Jurkat, Clone E6-1 (cell line): ENCODE measurements at places on chromosomes 2 and 18.

GRCh38 chr2:184683911-184684310 lies 85.6 kb downstream of the ZNF804A start:
- no peak for DNase-seq

GRCh38 chr2:231386446-231386845 lies 9.1 kb upstream of the B3GNT7 start:
- no peak for DNase-seq

DNA sequence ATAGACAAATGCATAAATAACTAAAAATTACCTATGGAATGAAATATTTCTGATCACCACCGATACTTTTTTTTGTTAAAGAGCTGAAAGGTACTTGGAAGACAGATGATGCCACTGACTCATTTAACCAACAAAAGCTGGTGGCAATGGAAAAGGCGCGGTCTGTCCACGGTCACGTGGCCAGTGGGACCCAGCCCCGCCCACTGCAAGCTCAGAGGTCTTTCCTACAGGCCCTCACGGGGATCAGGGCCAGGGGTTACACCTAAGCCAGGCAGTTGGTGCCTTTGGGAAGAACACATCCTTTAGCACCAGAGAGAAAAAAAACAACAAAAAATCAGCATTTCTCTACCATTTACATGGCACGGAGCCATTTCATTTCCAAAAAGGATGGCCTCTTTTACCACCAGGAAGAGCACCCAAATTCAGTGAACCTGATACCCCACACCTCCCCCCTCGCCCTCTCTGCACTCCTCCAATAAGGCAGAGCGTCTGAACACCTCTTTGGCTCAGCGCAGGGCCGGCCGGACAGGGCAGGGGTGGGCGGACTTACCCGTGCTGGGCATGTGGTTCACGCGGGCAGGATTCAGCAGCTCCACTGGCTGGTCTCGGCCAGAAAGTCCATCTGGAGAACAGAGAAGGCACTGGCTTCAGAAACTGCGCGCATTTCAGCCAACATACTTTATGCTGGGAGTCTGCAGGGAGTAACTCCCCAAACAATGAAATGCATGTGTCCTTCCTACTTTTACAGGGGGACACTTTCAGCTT lies 164.6 kb downstream of the HDAC4 start:
- no peak for DNase-seq

DNA sequence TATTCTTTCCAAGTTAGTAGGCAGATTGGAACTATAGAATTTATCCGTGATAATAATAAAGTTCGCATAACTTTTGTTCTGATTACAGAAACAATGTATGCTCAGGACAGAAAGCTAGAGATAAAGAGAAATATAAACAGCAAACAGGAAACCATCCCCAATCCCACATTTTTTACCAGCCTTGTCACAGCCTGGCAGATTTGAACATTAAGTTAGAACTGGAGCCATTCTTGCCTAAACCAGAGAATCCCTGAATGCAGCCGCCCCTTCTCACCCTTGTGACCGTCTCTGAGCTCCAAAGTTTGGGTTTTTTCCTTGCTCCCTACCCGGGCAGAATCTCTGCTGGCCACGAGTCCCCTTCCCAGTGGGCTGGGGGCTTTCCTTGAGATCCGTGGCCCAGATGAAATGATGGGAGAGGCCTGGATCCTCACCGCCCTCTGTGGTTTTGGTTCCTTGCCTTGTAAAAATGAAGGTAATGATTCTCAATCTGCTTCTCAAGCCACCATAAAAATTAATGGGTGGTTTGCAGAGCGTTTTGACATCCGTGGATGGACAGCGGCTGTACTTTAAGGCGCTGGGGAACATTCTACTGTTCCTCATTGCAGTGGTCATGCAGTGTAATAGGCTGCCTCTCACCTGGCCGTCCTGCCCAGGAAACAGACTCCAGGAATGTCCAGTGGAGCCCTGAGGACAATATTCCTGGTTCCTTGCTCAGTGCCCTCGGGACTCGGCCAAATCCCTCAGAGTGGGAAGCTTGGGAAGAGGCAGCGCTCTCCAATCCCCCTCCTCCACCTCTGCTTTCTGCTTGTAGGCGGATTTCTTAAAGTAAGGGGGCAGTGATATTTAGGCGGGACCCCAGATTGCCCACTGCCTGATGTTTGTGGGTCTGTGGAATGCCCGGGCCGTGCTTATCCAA lies 1.6 kb downstream of the SH3BP4 start:
- DNase-seq, result no peak

DNA sequence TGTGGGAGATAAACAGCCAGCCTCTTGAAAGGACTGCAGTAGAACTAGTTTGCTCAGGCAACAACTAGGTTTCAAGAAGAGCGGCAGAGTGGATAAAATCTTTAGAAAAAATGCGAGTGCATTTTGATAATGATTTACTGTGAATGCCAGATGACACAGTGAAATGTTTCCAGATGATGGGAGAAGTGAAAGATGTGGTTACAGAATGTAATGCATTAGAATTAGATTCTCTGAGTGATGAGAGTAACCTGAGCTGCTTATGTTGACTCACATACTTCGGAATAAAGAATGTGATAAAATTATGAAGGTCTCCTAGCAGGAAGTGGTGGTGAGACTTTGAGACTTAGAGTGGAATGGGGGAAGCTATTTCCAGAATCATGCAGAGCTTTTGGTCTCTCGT lies 184.3 kb downstream of the GULP1 start:
- no peak for DNase-seq

DNA sequence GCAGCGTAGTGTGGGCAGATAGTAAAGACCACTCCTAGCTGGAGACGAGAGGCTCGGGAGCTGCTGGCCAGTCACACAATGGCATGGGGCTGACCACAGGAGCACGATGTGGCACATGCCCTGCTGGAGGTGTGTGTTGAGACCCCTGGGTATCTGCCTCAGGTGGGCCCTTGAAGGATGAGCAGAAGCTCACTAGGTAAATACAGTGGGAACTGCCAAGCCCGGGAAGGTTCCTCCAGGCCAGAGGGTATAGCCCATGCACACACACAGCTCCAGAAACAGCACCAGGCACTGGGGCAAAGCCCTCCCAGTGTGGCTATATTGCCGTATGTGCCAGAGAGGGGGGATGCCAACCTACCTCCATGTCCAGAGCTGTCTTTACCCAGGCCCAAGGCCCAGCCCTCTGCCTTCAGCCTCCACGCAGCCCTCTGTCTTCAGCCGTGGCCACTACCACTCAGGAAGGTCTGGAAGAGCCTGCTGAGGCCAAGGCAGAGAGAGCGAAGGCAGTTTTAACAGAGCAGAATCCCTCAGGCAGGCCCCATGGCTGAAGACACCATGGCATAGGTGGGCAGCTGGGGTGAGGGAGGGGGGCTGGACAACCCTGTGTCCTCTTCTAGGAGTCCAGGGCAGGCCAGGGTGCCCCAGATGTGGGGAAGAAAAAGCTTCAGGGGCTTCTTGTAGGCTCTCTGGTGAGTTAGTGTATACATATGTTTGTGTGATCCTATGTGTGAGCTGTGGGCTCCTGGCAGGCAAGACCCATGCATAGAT lies 7.0 kb upstream of the ARID5A start:
- no peak for DNase-seq

DNA sequence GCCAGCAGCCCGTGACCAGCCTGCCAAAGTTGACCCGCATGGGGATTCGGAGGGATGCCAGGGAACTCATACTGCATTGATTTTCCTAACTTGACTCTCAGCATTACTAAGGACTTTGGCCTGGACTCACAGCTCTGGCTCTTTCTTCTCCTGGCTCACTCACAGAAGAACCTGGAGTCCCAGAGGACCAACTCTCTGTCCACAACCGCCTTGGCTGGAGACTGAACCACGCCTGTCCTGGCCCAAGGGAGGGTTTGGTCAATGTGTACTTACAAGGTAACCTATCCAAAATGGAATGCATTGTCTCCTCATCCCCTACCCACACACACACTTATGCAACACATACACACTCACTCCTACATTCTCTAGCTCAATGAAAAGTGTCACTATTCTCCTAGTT lies 135.6 kb upstream of the KLHL29 start:
- DNase-seq, result no peak

DNA sequence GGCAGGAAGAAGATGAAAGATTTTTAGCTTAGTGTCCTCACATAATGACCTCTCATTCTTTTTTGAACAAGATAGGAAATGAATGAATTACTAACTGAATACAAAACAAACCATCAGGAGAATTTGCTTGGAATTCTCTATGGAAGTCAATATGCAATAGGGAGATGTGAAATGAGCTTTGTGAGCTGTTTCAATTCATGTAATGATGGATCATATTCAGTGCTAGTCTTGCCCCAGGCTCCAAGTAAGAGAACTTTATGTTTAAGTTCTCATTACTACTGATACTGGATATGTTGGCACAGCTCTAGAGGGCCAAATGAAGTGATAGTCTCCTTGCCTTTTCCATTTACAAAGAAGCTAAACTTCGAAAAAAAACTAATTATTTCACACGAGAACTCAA lies 29.2 kb downstream of the MYOM1 start:
- no peak for DNase-seq

- no peak for DNase-seq
Measured at GRCh38 chr2:217827430-217828201, 175.2 kb downstream of the TNS1 start.

DNA sequence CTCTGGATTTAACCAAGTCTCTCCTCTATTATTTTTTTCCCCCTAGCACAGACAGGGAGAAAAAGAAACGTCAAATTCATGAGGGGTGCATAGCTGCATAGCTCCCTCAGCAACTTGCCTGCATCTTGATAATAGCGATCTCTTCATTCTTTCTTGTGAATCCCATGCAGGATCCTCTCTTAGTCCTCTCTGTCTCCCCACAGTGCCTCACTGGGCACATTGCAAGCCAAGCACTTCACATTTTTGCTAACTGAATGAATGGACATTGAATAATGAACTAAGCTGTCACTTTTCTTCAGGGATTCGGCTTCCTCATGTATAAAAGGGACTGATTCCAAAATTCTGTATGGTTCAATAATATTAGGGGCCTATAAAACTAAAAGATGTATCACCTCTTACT lies 2.9 kb upstream of the EPB41L3 start:
- no peak for DNase-seq

DNA sequence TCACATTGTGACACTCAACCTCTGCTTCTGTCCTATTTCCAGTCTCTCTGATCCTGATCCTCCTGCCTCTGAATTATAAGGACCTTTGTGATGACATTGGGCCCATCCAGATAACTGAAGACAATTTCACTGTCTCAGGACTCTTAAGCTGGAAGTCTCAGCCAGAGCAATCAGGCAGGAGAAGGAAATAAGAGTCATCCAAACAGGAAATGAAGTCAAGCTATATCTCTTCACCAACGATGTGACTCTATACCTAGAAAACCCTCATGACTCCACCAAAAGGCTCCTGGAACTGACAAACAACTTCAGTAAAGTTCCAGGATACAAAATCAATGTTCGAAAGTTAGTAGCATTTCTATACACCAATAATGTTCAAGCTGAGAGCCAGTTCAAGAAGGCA lies 29.3 kb upstream of the TWIST2 start:
- DNase-seq, result no peak

DNA sequence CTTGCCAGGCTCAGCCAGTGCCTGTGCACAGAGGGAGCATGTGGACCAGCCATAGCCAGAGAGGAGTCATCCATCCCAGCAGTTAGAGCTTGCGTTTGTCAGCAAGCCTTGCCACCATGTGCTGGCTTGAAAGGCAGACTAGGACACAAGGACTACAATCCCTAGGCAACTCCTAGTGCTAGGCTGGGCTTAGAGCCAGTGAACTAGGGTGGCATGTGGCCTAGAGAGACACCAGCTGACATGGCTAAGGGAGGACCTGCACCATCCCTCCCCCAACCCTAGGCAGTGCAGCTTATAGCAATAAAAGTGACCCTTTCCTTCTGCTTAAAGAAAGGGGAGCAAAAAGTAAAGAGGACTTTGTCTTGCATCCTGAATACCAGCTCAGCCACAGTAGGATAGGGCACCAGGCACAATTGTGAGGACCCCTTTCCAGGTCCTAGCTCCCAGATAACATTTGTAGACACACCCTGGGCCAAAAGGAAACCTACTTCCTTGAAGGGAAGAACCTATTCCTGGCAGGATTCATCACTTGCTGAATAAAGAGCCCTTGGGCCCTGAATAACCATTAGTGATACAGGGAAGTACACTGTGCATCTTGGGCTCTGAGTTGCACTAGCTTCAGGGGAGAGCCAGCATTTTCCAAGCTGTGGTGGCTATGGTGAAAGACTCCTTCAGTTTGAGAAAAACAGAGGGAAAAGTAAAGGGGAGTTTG lies 38.7 kb upstream of the UXS1 start:
- no peak for DNase-seq

GRCh38 chr18:159037-159652 lies 788 bp downstream of the USP14 start:
- no peak for DNase-seq

- DNase-seq, result no peak
Measured at GRCh38 chr2:43837831-43838559, 644 bp downstream of the ABCG5 start.

- DNase-seq, result no peak
Measured at GRCh38 chr2:238882082-238882755, 34.3 kb downstream of the TWIST2 start.

DNA sequence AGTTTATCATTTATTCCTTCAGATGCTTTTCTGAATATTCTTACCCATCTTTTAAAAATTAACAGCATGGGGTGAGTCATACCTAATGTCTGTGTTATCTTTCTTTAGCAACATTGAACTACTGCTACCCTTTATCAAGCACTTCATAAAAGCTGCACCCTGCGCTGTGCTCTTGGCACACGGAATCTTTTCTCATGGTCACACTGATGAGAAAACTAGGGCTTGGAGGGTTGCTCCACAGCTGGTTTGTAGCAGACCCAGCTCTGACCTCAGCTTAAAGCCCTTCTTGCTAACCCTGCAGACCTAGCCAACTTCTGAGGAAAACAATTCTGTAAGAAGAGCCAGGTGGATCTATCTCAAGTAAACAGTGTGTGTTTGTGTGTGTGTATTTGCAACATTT lies 106.3 kb downstream of the RNF144A start:
- no peak for DNase-seq

DNA sequence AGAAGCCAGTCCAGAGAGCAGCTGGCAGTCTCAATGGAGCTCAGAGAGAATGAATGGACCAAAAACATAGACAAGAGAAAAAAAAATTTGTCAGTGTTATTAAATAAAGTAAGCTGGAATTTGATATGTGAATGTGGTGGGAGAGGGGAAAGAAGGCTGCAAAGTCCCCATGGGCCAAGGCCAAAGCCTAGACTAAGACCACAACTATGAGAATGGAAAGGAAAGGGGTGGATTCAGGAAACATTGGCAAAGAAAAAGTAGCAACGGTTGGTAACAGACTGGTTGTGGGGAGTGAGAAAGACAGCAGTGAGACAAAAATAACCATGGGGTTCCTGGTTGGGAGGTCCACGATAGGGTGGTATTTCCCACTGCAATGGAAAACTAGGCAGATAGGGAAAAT lies 47.0 kb downstream of the ZEB2 start:
- DNase-seq, result no peak

DNA sequence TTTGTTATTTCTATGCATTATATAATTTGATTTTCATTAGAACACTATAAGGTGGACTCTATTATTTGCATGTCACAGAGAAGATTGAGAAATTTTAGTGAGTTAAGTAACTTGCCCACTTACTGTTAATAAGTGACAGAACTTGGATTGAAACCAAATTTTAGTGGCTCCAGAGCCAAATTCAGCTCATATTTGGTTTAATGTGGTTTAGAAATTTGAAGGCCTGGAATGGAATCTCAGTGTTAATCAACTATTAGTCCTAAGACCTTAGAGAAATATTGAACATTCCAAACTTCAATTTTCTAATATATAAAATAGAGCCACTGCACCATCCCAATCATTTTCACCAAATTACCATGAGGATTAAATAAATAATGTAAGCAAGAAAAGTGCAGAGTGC lies 281.6 kb downstream of the ZNF385B start:
- no peak for DNase-seq
